ENCODE measurements at places on chromosomes 11 and 22.

DNA sequence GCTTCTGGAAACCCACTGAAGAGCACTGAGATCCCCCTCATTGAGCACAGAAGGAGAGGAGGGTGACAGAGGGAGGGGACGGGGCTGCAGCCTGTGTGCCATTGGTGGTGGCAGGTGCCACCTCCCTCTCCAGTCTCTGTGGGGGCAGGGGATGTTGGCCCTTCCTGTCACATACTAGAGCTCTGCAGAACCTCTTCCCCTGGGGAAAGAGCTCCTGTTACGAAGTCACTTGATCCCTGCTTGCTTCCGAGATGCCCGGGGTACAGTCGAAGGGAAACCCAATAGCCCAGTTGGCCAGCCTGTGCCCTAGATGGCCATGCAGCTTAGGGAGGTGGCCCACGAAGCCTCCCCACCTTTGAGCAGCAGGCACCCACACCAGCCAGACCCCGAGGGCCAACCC, 29.4 kb downstream of the DAGLA start:
- DNase-seq = no peak

DNA sequence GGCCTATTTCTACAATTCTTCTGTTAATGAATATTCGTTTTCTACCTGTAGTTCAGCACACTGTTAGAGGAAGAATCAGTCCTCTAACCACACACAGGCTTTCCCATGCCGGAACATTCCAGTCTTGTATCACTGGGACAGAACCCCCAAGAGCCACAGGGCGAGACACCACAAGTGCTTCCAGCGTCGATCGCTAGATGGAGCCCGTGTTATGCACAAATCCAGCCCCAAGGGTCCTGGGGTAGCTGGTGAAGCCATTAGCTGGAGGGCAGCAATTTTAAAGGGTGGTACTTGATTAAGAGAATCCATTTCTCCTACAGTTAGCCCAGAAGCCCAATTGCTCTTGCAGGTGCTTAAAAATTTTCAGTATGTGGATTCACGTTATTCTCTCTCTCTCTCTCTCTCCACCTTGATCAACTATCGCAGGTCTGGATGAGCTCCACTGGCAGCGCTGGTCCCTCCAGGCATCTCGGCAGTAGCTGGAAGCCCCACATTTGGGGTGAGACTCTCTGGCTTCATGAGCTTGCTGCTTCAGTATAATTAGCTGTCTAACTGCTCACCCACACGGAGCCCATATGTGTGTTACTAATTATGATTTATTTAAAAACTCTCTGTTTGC, 148.2 kb upstream of the SNX19 start:
- no peak for DNase-seq

- no peak for DNase-seq
Observed at GRCh38 chr22:36773935-36774334, 2.0 kb downstream of the IFT27 start.

DNA sequence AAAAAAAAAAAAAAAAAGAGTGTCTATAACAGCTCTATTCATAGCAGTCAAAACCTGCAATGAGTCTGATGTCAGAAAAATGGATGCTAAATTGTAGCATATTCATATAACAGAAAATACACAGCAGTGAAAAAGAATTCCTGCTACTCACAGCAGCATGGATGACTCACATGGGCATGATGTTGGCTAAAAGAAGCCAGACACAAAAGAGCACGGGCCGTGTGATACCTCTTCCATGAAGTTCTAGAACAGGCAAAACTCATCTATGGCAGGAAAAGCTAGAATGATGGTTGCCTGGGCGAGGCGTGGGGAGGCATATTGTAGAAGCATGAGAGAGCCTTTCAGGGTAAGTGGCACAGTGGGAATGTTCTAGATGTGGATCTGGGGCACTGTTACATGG, 18.9 kb downstream of the PLAAT3 start:
- no peak for DNase-seq

GRCh38 chr11:3086114-3086513, 28.9 kb upstream of the CARS1 start:
- DNase-seq = no peak

DNA sequence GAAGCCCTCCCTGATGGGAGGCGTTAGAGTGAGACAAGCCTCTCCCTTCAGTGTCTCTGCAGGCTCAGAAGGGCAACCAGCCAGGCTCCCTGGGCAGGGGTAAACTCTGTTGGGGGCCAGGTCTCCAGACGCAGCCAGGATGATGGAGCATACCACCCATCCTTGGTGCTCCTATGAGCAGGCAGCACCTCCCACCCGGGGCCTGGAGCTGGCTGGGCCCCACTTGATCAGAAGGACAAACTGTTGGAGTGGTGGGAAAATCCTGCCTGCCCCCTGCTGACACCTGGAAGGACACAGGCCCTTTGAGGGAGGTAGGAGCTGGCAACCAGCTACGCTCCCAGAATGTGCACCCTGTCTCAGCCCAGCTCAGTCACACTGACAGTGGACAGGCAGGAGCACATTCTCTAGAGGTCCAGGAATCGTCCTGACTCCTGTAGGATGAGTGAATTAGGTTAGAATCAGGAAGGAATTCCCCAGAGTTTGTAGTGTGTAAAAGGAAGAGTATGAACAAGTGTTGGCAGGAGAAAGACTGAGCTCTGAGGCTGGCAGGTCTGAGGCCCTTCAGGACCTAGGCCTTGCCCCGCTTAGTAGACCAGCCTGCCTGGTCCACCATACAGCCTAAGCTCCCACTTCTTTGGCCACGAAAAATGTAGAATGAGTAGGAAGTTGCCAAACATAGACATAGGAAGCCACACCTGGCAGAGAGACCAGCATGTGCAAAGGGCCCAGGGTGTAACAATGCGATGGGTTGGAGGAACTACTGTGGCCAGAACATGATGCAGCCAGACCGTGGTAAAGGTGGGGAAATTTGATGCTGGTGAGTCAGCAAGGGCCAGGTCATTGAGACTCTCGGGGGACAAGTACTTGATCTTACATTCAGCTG, 19.1 kb downstream of the ARHGEF17 start:
- DNase-seq = no peak

GRCh38 chr11:94974178-94974577, 669 bp downstream of the KDM4D start:
- no peak for DNase-seq

- no peak for DNase-seq
Observed at GRCh38 chr11:121032546-121032945, 8.6 kb downstream of the TBCEL start.

- no peak for DNase-seq
Observed at GRCh38 chr11:45225961-45226871, 59.9 kb downstream of the SYT13 start.

GRCh38 chr11:115065830-115066664, 387.7 kb downstream of the NXPE2 start:
- no peak for DNase-seq

DNA sequence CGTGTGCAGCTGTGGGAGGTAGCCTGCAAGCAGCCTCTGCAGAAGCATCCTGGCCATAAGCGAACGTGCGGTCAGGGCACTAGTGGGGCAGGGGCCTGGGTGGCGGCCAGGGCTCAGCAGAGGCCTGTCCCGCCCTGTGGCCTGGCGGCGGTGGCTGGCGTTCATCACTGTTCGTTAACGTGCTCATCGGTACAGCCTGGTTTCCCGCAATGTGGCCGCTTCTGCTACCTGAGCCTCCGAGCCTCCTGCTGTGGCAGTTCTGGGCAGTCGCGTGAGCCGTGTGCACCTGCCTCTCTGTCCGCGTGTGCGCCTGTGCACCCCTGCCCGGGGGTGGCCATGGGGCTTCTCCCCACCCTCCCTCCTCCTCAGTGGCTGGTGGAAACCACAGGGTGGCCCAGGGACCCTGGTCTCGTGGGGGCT, 117.9 kb downstream of the KCNQ1OT1 start:
- DNase-seq = no peak

DNA sequence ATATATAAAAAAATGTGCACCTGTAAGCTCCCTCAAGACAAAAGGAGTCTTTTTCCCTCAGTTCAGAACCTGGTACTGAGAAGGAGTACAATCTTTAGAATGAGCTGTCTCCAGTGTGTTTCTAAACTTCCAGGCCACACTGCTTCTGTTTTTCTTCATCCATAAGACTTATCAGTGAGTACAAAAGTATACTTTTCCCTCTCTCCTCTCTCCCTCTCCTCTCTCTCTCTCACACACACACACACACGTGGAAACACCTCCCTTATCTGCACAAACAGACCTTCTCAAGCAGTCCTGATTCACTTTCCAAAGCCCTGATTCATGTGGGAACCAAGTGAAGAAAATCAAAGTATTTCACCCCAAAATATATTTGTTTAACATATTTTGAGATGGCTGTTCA, 220.7 kb upstream of the UBASH3B start:
- DNase-seq = no peak

- peak; percentile 38 for DNase-seq
Observed at GRCh38 chr11:128061281-128061871, 526.0 kb downstream of the ETS1 start.

Data from T-helper 1 cell (primary cell).